ENCODE measurements at places on chromosomes 5 and 9.
A peak's percentile ranks its signal among the peaks of the same experiment; 100 is the strongest.

GRCh38 chr9:25724424-25724823, 46.2 kb upstream of the TUSC1 start:
- ATAC-seq = no peak

GRCh38 chr9:3224931-3225330, 300.9 kb downstream of the RFX3 start:
- ATAC-seq = no peak

- no peak for ATAC-seq
Measured at GRCh38 chr9:109115931-109116526, 3.7 kb downstream of the TMEM245 start.

DNA sequence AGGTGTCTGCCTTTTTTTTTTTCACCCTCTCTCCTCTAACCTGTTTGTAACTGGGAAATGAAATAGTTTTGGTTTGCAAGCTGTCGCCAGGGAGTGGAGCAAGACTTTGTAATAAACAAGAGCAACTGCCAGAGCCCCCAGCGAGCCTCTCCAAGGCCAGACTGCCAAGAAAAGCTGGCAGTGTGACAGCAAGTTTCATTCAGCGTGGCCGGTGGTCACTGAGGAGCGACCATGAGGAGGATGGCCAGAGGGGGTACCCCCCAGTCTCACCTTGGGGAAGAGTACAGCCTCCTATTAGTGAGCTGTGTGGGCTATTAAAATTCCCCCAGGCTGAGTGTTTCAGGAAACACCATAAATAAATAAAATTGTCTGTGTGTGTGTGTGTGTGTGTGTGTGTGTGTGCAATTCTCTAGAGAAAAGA, 49.9 kb downstream of the ZFAND5 start:
- no peak for ATAC-seq

- no peak for ATAC-seq
Measured at GRCh38 chr5:155189981-155190380, 176.4 kb downstream of the KIF4B start.

GRCh38 chr9:99092643-99093491, 12.0 kb upstream of the TGFBR1 start:
- peak; percentile 80 for ATAC-seq

DNA sequence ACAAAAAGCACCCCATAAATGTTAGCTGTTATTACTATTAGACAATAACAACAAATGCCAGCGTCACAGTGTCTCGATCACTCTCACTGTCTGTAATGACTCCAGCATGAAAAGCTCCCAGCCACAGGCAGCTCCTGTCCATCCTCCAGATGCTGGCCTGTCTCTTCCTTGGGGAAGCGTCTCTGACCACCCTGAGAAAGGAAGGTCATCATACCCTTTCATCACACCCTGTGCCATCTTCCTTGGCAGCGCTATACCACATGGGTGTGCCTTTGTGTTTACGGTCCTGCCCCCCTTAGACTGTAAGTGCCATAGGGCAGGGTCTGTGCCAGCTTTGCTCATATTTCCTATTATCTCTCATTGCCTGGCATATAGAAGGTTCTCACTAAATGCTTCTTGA, 90.6 kb downstream of the PRRT1B start:
- no peak for ATAC-seq

DNA sequence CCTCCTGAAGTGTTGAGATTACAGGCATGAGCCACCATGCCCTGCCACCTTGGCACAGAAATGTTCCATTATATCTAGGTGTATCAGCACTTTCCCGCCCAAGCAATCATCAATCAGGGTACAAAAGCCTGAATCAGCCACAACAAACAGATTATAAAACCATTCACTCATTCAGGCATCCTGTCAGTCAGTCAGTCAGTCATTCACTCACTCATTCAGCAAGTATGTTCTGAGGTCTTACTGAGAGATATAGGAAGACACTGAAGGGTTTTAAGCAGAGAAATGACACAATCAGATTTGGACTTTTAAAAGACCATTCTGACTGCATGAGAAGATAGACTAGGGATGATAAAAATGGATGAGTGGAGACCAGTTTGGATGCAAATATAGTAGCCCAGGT, 13.1 kb downstream of the PSMD5 start:
- no peak for ATAC-seq

GRCh38 chr5:123429993-123430392, 6.8 kb upstream of the CEP120 start:
- ATAC-seq = peak; percentile 67

- no peak for ATAC-seq
Measured at GRCh38 chr9:18007621-18008020, 428.8 kb downstream of the SH3GL2 start.

DNA sequence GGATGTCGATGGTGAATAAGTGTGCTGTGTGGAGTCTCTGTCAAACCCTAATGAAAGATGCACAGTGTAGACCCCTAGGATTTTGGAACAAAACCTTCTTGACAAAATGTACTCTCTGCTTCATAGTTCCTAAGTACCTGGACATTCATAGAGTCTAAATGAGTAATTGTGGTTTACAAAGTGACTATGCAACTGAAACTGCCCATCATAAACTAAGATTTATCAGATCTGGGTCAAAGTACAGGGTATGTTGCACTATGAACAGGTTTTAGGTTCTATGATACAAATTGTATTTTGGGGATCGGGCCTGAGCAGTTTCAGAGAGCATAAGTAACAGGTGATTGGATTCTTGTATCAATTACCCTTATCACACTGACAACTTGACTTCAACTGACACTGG, 79.4 kb downstream of the LURAP1L start:
- ATAC-seq = no peak

GRCh38 chr9:33437205-33437604, 10.2 kb downstream of the AQP3 start:
- ATAC-seq = no peak

- no peak for ATAC-seq
Measured at GRCh38 chr5:1562599-1562998, 38.8 kb upstream of the LPCAT1 start.

- no peak for ATAC-seq
Measured at GRCh38 chr5:44011518-44011917, 377.7 kb downstream of the FGF10 start.

DNA sequence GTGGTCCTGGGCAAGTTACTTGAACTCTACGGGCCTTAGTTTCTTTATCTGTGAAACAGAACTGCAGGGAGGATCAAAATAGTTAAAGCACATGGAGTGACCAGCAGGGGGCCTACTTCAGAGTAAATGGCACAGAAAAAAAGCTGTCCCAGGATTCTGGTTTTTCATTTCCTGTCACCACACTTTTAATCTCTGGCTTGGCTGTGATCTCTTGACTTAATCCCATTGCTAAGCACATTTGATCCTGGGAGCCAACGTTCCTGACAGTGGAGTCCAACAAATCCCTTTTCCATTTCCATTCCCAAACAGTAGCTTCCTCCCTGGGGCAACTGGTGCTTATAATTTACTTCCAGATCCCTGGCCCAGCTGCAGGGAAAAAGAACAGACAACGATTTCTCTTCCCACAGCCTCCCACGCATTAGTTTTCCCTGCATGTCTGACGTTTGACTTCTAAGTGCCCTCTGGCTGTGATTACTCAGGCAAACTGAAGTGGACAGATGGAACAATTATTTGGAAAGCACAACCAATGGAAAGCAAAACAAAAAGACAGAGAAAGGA, 136.5 kb upstream of the STK32A start:
- ATAC-seq = no peak

DNA sequence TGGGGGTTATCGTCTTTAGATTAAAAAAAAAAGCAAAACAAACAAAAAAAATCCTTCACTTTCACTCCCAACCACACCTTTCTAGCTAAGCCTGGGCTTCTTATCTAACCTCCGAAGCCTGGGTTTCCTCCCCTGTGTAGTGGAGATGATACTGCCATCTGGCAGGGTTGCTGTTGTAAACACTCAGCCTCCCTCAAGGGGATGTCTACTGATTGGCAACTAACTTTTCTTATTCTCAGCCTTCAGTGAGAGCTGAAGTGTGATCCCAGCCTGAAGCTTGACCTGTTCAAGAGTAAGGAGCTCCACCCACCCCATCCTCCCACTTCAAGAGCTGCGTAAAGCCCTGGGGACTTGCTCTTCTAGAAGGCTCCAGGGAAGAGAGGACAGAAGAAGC, 21.5 kb upstream of the WWC1 start:
- no peak for ATAC-seq

- ATAC-seq = no peak
Measured at GRCh38 chr5:127950707-127951391, 132.7 kb upstream of the SLC12A2 start.

GRCh38 chr9:8157683-8158324, 358.2 kb upstream of the DMAC1 start:
- ATAC-seq = no peak

DNA sequence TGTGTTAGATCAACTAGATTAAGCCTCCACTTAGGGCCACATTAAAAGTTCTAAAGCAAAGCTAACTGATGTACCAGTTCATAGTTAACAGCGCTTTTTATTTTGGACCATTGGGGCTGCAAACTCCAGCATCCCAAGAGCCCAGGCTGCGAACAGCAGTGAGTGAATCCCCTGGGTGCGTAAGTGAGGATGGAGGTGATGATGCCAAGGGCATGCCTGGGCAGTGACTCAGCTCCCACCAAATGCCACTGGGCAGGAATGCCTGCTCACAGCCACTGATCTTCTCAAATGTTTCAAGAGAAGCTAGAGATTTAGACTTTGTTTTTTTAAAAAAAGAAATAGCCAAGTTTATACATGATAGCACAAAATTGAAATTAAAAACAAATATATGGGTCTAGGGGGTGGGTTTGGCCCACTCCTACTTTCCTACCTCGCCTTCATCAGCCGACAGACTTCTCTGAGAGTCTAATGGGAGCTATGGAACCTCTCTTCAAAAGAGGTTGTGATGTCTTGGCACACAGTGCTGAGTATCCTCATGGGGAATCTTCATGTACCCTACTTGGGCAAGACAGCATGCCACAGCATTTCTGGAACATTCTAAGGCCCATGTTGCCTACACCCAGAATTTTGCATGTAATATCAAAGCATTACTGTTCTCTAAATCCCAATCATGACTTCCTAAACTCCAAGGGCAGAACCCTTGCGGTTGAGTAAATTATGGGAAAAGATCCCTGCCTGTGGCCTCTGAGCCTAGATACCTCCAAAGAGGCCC, 398.1 kb downstream of the EBF1 start:
- ATAC-seq = no peak

GRCh38 chr5:22250528-22250927, 602.6 kb downstream of the CDH12 start:
- no peak for ATAC-seq

DNA sequence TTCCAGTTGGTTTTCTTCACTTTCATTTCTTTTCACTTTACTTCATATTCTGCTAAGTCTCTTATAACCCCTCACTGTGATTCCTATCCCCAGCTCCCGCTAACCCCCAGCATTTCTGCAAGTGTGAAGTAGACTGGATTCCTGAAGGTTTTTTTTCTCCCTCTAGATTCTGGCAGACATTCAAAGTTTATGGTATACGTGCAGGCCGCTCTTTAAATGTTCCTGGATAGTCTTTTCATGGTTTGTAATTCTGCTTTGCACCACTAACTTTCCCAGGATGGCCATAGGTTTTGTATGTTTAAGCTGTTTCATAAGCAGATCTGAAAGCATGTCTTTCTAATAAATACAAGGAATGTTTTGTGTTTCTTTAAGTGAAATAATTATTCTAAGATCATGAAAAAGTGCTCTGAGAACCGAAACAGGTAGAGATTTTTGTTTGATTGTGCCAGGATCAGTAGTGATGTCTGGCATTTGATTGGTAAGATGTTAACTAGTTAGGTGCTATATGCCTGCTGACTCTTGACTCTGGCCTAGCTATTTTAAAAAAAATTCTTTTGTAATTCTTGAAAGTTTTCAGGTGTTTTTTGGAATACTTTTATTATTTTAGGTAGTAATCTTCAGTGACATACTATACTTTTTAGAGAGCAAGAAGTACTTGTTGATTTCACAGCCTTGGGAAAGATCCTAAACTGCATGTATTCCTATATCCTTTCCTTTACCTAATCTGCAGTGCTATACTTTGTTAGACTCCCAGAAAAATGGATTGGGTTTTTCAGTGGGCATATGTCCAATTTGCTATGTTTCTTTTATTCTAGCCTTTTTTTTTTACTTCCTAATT, 29.7 kb downstream of the CNOT6 start:
- ATAC-seq = no peak

GRCh38 chr5:105581988-105582690, 2019.5 kb upstream of the NUDT12 start:
- no peak for ATAC-seq

DNA sequence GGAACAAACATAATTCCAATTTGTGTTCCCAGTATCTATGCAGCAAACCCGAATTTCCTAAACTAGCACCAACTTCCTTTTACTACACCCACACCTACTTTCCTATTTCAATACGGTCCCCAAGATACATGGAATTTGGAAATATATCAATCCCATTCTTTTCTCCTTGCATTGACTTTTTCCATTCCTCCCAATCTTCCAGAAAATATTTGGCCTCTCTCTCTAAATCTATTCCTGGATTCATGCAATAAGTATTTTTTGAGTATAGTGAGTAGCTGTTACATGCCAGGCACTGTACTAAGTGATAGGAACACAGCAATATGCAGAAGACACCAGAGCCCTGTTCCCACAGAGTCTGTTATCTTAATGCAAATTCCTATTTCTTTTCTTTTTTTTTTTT, 216.2 kb upstream of the PIK3R1 start:
- ATAC-seq = no peak

DNA sequence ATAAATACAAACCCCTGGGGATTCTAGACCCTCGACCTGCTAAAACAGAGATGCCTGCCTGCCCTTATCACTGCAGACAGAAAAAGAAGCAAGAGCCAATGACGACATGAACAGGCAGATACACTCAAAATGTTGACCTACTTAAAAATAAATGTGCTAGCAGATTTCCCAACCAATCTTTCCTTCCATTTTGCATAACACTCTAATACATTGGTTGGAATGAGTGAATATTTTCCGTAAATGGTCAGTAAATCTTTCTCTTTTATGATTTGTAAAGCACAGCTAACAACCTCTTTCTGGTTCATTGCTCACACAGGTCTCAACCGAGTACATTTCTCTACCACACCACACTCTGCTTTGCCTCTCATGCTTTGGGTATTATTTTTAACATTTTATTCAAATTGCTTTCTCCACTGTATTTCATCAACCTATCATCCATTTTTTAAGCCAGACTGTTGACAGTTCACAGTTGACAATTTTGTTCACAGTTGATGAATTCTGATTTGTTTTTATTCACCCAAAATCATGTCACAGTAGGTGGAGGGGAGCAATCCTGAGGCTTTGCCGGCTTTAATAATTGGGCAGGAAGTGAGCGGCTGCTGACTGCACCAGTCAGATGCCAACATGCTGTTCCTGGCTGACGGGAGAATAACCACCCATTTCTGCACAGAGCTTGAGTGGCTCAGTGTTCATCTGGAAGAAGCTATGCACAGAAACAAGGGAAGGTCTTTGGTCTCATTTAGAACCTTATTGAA, 426.6 kb downstream of the SPOCK1 start:
- ATAC-seq = no peak

- no peak for ATAC-seq
Measured at GRCh38 chr9:128321343-128321742, 904 bp downstream of the TRUB2 start.

DNA sequence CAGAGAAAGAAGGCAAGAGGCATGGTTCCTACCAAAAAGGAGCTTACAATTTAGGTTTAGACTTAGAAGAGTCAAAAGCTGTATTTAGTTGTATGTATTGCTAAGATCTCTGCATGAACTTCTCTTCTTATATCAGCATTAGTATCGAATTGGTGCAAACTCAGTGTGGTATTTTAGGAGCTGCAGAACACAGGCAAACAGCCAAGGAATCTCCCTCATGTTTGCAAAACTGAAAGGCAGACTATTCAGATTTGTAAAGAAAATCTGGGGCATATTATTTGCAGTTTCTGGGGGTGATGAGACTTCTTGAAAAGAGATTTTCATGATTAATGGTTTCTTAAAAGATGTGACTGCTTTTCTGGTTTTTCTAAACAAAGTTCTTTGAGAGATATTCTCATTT, 252.7 kb downstream of the CEMIP2 start:
- no peak for ATAC-seq

Data from activated CD4-positive, CD25-positive, alpha-beta regulatory T cell treated with anti-CD3 and anti-CD28 coated beads, Interleukin-2, amount 50 U/mL, for 24 hours (primary cell).